Aorta (tissue), 5 donors: ENCODE measurements at places on chromosomes 13 and 19. TPM values are rescaled to one million over a fixed set of nuclear protein-coding genes. Genes with fewer than 3 reads are reported as not detected.

DNA sequence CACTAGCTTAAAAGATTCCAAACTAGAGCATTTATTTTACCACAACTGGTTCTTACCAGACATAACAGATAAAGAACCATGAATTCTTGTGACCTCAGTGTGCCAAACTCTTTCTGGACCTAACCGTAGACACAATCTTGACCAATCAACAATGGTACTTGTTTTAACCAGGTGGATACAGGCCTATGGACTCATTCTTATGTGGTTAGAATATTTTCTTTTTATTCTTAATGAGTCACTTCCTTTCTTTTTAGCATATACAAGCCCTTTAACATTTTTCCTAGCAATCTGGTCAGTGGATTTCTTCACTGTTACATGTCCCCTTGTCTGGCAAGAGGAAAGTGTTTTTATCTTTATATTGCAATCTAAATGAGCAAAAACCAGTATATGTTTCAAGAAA, 792.1 kb upstream of the SPRY2 start:
- no peak for DNase-seq

GRCh38 chr13:64810750-64811149, 2419.4 kb downstream of the PCDH9 start:
- DNase-seq = no peak

DNA sequence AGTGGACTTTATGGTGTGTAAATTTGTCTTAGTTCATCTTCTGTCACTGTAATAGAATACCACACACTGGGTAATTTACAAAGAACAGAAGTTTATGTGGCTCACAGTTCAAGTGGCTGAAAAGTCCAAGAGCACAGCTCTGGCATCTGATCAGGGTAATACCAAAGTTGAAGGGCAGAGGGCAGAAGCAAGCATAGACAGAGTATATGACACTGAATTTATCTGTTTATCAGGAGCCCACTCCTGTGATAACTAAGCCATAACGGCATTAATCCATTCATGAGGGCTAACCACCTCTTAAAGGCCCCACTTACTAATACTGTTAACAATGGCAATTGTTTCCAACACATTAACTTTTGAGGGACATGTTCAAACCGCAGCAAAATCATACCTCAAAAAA, 4.0 kb upstream of the RFXAP start:
- no peak for DNase-seq

- peak; percentile 72 for DNase-seq
These were observed 23.5 kb downstream of the CEACAM16 start for GRCh38 chr19:44722131-44723121.

GRCh38 chr19:53898636-53899341, 10.3 kb upstream of the CACNG7 start:
- DNase-seq = no peak

DNA sequence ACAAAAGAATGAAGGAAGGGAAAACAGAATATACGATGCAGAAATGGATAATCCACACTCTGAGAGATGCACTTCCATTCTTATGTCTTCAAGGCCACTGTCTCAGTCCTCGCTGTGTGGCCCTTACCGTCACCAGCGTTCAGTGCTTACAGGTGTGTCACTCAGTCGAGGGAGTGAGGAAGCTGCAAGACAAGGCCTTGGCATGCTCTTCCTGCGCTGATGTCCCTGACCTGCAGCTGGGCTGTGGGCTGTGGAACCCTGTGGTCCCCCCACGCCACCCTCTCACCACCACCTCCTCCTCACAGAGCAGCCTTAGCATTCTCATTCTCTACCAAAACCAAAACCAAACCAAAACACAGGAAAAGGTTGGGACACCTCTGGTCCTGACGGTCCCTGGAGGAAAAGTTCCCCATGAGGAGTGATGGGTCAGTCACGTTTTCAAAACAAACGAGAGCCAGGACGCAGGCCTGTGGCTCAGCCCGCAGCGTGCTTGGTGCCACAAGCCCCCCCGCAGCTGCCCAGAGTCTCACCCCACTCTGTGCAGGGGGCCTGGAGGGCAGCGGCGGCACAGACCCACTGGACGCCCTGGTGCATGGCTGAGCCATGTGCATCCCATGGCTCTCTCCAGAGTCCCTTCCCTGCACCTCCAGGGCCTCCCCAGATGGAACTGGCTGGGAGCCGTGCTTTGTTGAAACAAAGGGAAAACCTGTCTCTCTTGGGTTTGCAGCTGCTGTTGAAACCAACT, 48.2 kb upstream of the GPR183 start:
- DNase-seq = no peak

DNA sequence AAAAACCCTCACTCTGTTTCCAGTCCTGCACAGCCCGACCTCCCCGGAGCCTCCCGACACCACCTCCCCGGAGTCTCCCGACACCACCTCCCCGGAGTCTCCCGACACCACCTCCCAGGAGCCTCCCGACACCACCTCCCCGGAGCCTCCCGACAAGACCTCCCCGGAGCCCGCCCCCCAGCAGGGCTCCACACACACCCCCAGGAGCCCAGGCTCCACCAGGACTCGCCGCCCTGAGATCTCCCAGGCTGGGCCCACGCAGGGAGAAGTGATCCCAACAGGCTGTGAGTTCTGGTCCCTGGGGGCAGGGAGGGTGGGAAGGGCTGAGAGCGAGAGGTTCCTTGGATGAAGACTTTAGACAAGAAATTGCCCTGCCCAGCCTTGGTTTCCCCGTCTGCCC, 5.4 kb downstream of the MADCAM1 start:
- no peak for DNase-seq

- no peak for DNase-seq
These were observed 8.4 kb upstream of the SIGLEC6 start for GRCh38 chr19:51539821-51540366.

The LMTK3 gene
- 0.71 TPM for total RNA-seq

The RYR1 gene
- total RNA-seq = 1.0 TPM

The ZNF844 gene
- total RNA-seq = 14.3 TPM

The EPSTI1 gene
- 12.1 TPM for total RNA-seq

The KLK8 gene
- total RNA-seq = not detected

The ANGPTL8 gene
- total RNA-seq = not detected

The PROZ gene
- not detected for total RNA-seq

The LYL1 gene
- 8.7 TPM for total RNA-seq
